IMR-90 (cell line): ENCODE measurements at places on chromosomes 2 and 18. TPM values are rescaled to one million over a fixed set of nuclear protein-coding genes. Genes with fewer than 3 reads are reported as not detected.
A peak's percentile ranks its signal among the peaks of the same experiment; 100 is the strongest.

DNA sequence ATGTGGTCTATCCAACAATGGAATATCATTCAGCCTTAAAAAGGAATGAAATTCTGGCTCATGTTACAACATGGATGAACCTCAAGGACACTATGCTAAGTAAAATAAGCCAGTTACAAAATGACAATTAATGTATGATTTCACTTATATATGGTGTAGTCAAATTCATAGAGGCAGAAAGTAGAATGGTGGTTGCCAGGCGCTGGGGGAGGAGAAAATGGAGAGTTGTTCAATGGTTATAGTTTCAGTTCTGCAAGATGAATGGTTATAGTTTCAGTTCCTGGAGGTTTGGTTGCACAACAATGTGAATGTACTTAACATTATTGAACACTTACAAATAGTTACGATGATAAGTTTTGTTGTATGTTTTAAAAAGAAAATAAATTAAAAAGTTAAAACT lies 79.2 kb upstream of the IL1R2 start:
- no peak for DNase-seq

GRCh38 chr18:78416853-78417252 lies 562.8 kb upstream of the SALL3 start:
- DNase-seq = no peak

DNA sequence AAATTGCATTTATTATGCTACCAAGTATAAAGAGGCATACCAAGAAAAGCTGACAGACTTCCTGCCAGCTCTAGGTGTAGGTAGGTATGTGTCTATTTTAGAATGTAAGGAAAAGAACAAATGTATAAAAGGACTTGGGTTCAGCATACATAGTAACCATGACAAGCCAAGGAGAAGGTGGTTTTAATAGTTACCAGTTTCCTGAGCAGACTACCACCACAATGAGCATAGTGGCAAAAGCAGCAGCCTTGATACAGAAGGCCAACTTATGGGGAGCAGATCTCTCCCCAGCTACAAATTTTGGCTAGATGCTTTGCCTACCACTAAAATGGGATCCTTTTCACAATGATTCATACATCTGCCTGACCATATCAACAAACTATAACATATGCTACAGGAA lies 34.5 kb downstream of the METTL8 start:
- no peak for DNase-seq

Gene COL5A2
- 235 and 257 TPM in 2 replicates for total RNA-seq

DNA sequence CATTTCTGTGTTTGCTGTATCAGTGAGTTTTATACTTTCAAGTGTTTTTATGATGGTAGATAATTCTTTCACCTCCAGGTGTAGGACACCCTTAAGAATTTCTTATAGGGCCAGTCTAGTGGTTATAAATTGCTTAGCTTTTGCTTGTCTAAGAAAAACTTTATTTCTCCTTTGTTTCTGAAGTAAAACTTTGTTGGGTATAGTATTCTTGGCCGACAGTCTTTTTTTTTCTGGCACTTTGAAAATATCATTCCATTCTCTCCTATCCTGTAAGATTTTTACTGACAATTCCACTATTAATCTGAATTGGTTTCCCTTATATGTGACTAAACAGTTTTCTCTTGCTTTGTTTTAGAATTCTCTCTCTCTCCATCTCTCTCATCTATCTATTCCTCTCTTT lies 118.7 kb upstream of the LRRTM4 start:
- DNase-seq = no peak

Gene SLC11A1
- under 0.01 TPM in 2 replicates for total RNA-seq

Gene ACMSD
- total RNA-seq = not detected in 2 replicates

DNA sequence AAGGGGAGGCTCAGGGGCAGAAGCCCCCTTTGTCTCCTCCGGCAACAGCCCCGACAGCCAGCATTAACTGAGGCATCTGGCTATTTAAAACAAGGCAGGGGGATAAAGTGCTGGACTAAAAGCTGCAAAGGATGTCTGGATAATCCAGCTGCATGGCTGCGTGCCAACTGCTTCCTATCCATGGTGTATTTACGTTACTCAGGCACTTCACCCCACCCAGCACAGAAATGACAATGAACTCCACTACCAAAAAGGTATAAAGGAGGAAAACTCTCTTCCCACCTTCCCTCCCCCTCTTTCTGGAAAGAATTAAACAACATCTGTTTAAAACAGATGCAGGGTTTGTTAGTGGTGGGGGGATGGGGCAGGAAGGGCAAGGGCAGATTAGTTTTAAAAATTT lies 82.5 kb downstream of the SPRED2 start:
- DNase-seq = peak; percentile 86

GRCh38 chr2:129113776-129114175 lies 795.1 kb upstream of the HS6ST1 start:
- no peak for DNase-seq

Gene MAP3K2
- total RNA-seq = 30.8 and 31.9 TPM in 2 replicates

- no peak for DNase-seq
Observed at GRCh38 chr2:168184681-168185513, 62.5 kb downstream of the STK39 start.

GRCh38 chr2:151243468-151243867 lies 18.2 kb downstream of the RBM43 start:
- no peak for DNase-seq

- DNase-seq = peak; percentile 78
Observed at GRCh38 chr2:200615247-200615646, 29.4 kb downstream of the AOX1 start.

Gene RHOB
- total RNA-seq = 112 and 151 TPM in 2 replicates

Gene KCNG2
- not detected in 2 replicates for total RNA-seq

DNA sequence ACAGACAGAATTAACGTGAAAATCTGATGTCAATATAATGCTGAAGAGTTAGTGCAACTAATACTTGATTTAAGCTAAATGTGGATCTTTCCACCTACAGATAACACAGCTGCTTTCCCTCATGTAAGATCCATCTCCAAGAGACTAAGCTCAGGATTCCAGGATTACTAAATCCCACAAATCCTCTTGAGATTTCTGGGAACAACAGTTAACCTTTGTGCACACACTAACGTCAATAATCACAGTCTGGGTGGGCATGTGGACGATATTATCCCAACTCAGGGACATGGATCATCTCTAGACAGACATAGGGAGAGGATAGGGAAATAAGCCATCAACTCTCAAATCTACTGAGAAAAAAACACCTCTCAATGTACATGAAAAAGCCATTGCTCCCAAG lies 432.6 kb downstream of the SATB2 start:
- DNase-seq = no peak

DNA sequence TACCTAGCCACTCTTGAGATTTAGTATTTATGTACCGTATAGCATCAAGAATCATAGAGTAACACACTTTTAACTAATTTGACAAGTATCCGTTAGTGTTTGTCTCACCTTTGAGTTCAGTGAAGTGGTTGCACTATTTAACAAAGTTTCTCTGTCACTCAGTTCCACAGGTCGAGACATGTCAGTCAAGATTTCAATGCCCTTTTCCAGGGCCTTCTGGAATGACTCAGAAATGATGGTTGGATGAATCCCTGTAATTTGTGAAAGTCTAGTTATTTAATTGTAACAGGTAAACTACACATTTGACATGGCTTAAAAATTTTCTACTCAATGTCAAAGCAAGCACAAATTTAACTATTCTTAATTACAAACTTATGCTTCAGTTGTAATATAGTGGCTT lies 9.7 kb downstream of the CCT4 start:
- no peak for DNase-seq

DNA sequence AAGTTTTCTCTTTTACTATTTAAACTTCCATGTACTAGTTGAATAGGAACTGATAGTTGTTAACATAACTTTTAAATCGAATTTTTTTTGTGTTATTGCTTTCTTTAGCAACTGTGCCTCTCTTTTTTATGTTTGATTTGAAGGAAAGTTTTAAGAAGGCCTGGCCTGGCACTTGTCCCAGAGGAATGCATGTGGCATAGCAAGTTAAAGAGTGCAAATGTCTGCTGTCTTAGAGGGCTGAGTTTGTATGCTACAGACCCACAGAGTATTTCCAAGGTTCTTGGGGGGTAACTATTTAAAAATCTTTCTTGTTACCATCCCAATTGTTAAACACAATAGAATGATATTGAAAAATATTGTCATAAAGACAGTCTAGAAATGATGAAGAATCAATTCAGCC lies 47.0 kb downstream of the MTCL1 start:
- DNase-seq = peak; percentile 53

DNA sequence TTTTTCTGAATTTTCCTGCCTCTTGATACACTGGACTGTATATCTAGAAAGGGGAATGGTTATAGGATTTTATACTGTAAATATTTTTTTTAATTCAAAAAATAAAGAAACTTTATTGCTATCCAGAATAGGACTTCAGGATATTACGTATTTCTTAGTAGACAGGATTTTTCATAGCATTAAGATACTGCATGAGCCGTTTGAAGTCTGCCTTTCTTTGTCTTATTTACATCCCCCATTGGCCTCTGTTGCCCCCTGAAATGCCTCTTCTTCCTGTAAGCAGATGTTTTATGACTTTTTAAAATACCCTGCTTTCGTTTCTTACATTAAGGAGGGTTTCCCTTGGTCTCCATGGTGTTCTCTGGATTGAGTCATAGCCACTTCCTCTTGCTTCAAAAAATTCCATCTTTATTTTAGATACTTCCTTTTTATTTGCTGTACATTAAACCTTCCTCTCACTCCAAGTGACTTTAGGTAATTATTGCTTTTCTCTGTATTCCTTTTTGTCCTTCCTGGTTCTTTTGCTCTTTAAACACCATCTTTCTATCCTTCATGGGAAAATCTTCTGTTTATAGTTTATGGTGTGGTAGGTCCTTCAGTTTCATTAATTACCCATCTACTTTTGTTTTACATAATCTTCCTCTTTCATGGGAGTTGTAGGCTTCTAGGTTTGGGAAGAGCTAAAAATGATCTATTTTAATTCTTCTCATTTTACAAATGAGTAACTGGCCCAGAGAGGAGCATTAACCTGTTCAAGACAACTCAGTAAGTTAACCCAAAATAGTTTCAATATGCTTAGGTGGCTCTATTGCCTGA lies 72.6 kb downstream of the ZNF532 start:
- peak; percentile 70 for DNase-seq

Gene FSHR
- total RNA-seq = not detected in 2 replicates

DNA sequence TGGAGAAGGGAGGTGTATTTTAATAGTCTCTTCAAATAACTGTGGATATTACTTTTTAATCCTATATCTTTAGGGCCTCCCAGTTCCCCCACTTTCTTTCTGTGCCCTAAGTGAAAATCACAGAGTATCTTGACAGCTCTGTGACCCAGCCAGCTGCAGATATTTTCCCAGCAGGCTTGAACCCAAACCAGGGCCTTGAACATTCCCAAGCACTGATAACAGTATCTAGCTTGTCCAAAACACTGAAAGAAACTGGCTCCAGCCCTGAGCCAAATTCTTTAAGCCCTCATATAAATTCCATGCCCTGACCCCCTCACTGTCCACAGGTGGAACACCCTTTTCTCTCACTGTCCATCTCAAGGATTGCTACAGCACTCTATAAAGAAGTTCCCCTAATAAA lies 388.1 kb upstream of the CHAC2 start:
- DNase-seq = no peak

- no peak for DNase-seq
Observed at GRCh38 chr2:17136877-17137276, 381.4 kb downstream of the RAD51AP2 start.

DNA sequence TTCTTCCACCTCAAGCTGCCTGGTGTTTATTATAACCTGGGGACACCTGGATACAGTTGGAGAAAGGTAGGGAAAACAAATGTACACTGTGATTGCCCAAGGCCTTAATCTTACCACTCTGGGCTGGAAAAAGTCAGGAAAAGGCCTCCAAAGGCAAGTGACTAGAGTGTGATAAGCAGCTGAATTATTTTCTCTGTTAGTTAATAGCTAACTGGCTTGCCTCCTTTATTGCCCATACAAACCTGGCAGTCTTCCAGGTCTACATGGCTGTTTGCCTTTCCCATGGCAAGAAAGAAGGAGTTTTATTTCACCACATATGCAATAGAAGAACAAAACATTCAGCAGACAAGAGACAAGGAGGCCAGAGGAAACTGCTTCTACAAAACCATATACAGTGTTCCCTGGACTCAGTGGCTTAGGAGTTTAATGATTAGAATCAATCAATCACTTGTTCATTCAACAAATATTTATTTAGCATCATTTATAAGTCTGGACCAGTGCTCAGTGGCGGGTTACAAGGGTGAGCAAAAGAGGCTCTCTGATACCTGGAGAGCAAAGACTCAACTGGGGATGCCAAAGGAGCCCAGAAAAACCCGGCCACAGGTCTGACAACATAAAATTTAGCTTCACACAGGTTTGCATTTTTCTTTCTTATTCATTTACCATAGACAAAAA lies 27.5 kb upstream of the SUCLG1 start:
- DNase-seq = peak; percentile 42

DNA sequence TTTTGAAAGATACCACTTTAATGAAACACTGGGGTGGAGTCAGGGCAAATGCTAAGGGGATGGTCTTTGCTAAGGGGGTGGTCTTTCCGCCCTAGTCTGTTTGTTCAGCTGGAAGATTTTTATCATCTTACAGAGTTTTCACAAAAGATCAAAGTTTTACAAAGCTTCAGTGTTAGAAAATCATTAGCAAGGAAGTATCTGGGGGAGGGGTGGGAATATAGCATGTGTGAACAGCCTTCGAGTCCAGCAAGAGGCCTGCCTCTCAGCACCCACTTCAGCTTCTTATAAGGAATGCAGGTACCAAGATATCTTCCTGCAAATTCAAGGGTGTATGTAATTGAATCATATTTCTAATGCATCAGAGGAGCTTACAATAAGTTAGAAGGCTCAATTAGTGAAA lies 112.9 kb downstream of the RAPGEF4 start:
- DNase-seq = no peak

DNA sequence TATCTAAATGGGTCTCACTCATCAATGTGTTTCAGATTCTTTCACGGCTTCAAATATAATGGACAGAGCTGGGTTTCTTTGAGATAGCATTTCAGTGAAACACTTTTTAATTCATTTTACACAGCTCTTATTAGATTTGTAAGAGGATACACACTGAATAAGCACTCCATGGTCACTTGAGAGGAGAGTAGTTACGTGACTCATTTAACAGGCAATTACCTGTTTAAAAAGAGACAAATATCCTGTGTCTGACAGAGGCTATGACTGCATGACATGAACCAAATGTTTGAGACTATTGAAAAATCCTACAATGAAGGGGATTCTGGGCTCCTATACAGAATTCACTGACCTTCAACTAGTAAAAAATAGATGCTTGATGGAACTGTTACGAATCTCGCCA lies 786.9 kb downstream of the EPHA4 start:
- DNase-seq = no peak
